ENCODE measurements at places on chromosomes 1 and 21.

DNA sequence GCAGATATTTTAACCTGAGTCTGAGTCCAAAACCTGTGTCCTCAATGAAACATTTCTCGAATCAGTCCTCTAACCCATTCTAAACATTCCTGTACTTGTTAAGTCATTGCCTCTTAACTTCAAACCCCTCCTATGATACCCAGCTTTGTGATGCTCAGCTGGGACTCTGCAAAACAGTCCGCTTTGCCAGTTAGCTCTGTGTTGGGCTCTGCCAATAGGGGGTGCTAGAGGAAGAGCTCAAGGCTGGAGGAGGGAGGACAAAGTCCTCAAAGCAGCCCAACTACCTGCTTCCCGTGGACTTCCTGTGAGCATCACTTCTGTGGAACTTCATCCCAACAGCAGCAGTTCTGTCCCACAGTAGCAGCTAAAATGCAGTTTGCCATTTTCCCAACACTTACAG, 38.1 kb upstream of the SYT14 start:
- no peak for DNase-seq

GRCh38 chr1:19395678-19396192, 83.6 kb downstream of the SLC66A1 start:
- DNase-seq, result no peak

GRCh38 chr21:40555021-40555528, 291.9 kb downstream of the DSCAM start:
- no peak for DNase-seq

DNA sequence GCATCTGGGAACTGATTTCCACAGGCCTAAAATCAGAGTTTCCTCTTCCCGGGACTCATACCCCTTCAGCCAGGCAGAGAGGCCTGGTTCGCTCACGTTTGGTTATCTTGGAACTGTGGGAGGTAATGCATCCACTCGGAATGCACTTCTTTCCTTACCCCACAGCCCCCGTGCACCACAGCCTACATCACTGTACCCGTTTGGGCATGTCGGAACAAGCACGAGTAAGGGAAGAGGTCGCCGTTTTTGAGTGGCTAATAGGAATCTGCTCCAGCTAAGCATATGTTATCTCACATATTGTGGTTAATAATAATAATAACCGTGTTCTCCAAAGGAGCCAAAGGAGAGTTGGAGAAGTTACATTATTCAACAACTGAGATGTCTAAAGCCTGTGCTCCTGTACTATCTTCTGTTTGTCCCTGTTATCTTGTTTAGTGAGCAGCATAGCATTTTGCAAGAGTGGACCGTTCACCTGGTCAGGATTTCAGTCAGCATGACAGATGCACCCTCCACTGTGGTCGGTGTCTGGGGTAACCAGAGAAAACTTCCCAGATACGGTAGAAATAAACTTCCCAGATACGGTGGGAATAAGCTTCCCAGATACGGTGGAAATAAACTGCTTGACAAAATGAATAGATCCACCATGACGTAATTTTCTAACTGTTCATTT, 198.6 kb downstream of the SDCCAG8 start:
- no peak for DNase-seq

- no peak for DNase-seq
Observed at GRCh38 chr1:224698015-224698451, 81.9 kb downstream of the CNIH3 start.

GRCh38 chr1:156385534-156386031, 16.6 kb downstream of the RHBG start:
- no peak for DNase-seq

Measured in cortex of kidney (tissue), 1 donor.